ENCODE measurements at places on chromosomes 12 and 14.

DNA sequence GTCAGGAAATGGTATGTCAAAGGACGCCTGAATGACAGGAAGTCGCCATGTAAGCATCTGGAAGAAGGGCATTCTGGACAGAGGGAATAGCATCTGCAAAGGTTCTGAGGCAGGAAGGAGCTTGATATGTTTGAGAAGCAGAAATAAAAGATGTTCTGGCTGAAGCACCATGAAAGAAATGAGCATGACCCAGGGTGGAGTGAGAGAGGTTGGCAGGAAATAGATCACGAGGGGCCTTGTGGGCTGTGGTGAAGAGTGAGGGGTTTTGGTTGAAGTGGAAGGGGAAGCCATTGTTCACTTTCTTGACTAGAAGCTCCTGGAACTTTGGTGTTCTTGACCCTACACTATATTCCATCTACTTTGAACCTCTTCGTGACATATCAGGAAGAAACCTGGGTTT, 99.4 kb upstream of the PARP11 start:
- no peak for DNase-seq

GRCh38 chr12:103560604-103561101, 26.4 kb upstream of the STAB2 start:
- DNase-seq: no peak

DNA sequence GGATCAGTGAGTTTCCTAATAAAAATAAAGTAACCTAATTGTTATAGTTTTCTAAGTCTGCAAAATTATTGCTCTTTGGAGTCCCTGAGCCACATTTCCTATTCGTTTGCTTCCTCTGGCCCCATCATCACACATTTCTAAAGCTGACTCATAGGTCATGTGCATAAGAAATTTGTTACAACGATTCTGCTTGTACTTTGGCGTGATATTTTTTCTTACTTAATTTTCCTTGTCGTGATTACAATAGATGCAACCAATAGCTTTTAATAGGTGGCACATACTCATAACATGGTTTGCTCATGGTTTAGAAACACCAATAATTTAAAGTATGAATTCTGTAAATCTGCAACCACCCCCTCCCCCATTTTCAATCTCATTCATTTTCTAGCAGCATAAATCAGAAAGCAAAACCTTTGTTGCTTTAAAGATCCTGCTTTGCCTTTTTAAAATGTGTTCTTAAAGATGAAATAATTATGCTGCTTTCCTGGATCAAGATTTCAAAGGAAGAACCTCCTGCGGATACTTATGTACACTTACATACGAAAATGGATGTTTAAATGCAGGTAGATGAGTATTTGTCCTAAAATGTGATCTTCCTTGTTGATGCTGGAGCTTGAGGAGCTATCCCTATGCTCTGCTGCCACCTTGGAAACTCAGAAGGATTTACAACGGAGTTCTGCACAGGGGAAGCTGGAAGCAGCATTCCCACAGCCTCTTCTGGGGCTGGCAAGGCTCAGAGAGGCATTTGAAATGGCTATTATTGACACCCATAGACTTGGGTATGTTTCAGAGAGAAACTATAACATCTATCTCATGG, 1.7 kb upstream of the FLRT2 start:
- no peak for DNase-seq

DNA sequence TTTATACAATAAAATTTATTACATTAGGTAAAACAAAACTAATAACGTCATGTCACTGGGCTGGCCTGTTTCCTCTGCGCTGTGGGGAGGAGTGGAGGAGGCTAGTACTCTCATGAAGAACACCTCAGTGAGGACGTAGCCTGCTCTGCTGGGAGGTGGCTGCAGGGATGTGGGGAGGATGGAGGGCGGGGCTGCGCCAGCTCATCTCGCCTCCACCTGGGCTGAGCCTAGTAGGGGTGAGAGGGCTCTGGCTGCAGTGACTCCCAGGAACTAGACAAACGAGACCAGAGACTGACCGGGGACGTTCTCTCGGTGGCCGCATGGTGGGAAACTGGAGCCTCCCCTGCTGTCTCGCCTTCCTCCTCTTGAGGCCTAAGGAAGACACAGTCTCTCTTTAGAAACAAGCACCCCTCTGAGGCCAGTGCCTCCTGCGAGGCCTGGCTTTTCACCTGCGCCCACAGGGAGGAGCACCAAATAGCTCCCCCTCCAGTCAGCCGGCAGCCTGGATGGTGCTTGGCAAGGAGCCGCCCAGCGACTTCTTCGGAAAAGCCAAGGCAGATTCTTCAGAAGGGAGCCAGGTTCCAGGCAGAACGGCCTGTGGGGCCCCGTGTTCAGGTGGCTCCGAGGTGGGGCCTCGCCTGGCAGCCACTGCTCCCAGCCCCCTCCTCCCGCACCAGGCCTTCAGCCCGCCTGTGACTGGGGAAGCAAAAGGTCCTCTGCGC, 62.4 kb downstream of the PLEKHG3 start:
- DNase-seq: no peak

DNA sequence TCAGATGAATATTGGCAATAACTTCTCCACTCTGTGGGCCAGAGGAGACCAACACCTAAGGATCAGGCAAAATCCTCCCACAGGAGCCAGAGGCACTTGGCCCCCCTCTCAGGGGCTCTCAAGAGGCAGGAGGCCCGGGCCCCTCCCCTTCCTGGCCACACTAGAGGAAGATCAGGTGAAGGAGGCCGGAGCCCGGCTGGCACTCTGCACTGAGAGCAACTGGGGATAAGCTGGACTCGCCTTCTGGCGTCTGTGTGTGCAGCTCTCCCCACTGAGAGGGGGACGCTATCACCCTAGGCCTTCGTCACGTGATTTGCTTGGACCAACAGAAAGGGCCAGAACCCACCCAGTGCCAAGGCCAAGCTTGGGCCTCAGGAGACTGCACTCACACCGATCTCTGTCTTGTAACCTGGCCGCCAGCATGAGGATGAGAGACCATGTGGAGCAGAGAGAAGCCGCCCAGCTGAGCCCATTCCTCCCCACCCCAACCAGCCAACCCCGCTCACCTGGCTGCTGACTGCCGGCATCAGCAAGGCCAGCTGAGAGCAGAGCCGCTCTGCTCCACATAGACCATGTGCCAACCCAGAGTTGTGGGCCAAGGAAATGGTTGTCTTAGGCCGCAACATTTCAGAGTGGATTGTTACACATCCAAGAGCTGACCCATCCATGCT, 64.0 kb downstream of the NOC4L start:
- no peak for DNase-seq

- no peak for DNase-seq
Observed at GRCh38 chr14:58805605-58806409, 168.0 kb downstream of the DACT1 start.

GRCh38 chr14:89757313-89757939, 197.1 kb downstream of the EFCAB11 start:
- DNase-seq: no peak

DNA sequence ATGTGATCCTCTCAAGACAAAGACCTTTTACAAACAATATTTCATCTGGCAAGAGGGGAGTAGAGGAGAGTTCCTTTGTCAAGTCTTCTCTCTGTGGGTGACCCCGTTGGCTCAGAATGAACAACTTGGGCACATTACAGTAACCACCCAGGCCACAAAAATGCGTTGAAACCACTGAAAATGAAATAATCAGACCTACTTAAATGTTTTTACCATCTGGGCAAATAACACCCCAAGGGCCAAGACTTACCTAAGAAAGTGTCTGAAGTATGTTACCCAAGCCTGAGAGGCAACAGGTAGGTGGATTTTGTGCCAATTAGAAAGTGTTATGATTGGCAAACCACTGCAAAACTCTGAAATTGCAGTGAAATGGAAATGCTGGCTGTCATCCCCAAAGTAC, 1.3 kb downstream of the TC2N start:
- DNase-seq: no peak

GRCh38 chr14:99035712-99036610, 236.0 kb downstream of the BCL11B start:
- DNase-seq: no peak

- DNase-seq: no peak
Observed at GRCh38 chr12:112029301-112029700, 16.1 kb downstream of the ERP29 start.

DNA sequence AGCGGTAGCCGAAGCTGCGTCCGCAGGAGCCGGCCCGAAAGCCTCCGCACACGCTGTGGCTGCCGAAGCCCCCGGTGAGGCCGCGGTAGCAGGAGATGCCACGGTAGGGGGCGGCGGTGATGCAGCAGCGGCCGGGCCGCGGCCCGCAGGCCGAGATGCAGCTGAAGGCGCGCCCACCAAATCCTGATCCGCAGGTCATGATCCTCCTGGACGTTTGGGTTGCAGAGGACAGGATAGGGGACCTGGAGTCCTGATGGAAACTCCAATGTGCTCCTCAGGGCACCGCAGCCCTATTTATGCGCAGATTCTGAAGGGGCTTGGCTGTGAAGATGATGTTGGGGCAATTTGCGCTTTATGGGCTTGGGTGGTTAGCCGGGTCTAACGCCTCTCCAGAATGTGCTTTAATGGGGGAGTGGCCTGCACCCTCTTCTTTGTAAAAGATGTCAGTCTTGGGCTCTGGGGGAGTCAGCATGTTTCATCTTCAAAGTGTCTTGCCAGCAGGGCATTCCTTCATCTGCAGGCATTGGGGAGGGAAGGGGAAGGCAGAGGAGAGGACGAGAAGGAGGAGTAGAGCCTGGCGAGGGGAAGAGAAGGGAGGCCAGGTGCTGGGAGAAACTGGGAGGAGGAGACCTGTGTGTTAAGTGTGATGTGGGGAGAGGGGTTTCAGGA, at the start of gene KRT81:
TSS of gene KRT81 (minus strand) at position 268 of the 669 bp plus-strand sequence. CDS start at position 199, 69 bp downstream.
- no peak for DNase-seq

- no peak for DNase-seq
Observed at GRCh38 chr12:47975036-47975620, 11.7 kb downstream of the TMEM106C start.

- no peak for DNase-seq
Observed at GRCh38 chr14:49637534-49638078, 2.6 kb upstream of the DNAAF2 start.

DNA sequence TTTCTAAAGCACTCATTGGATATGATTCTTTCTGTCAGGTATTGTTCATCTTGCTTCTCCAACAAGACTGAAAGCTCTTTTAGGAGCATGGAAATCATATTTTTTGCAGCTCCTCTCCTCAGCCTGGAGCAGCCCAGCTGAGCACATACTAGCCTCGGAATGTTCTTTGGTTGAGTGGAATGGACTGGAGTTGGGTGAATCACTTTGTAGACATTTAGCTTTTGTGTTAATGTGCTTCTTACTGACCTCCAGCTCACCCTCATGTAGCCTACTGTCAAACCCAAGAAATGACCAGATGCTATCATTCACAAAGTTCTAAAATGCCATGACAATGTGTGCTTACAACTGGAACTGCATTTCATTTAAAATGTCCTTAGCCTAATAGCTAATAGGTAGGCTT, 161.1 kb downstream of the NUAK1 start:
- DNase-seq: no peak

- DNase-seq: no peak
Observed at GRCh38 chr12:19978193-19978592, 390.1 kb upstream of the PDE3A start.

- DNase-seq: no peak
Observed at GRCh38 chr12:10632226-10632625, 18.8 kb upstream of the MAGOHB start.

- DNase-seq: no peak
Observed at GRCh38 chr14:69657950-69658355, 46.6 kb downstream of the SUSD6 start.

- no peak for DNase-seq
Observed at GRCh38 chr12:83349907-83350611, 663.4 kb downstream of the TMTC2 start.

DNA sequence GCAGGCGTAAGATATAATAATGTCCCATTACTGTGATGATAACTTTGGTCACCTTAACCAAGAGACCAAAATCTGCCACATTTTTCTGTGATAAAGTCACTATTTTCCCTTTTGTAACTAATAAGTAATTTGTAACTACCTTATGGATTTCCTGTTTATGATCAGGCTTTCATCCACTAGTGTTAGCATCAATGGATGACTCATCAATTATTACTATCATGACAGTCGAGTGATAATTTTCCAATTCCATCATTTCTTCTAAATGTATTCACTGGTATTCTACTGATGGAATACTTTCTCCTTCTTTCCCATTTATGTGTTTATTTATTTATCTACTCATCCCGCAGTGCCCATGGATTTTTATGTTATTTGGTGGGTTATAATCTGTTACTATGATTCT, 148.4 kb downstream of the UNC79 start:
- DNase-seq: no peak

GRCh38 chr12:101563212-101563611, 31.6 kb upstream of the MYBPC1 start:
- no peak for DNase-seq

DNA sequence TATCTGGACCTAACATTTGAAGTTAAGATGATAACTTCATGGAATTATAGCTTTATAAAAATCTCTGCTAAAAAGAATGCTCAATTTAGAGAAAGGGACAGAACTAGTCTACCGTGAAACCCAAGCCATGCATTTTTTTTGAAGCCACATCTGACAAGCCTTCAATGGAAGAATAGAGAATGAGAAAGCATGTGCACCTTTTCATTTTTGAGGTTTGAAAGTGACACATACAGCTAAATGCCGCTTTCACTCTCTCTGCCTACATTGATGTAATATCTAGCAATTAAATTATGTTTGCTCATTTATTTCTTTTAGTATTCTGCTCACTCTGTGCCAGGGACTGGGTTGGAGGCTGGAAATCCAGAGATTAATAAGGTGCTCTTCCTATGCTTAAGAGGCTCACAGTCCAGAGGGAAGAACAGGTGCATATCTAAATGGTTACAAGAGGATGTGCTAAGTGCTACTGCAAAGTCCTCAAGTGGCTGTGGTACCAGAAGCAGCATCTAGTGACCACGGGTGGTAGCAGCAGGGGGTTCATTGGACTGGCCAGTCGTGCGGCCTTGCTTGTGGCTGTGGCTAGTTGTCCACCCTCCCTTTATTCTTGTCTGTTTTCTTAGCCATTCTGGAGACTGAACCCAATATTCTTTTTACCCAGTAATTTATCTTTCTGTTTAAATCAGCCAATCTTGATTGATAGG, 60.4 kb downstream of the PPP1R36 start:
- DNase-seq: no peak

- peak; percentile 52 for DNase-seq
Observed at GRCh38 chr14:91315844-91316267, 71.4 kb upstream of the GPR68 start.

DNA sequence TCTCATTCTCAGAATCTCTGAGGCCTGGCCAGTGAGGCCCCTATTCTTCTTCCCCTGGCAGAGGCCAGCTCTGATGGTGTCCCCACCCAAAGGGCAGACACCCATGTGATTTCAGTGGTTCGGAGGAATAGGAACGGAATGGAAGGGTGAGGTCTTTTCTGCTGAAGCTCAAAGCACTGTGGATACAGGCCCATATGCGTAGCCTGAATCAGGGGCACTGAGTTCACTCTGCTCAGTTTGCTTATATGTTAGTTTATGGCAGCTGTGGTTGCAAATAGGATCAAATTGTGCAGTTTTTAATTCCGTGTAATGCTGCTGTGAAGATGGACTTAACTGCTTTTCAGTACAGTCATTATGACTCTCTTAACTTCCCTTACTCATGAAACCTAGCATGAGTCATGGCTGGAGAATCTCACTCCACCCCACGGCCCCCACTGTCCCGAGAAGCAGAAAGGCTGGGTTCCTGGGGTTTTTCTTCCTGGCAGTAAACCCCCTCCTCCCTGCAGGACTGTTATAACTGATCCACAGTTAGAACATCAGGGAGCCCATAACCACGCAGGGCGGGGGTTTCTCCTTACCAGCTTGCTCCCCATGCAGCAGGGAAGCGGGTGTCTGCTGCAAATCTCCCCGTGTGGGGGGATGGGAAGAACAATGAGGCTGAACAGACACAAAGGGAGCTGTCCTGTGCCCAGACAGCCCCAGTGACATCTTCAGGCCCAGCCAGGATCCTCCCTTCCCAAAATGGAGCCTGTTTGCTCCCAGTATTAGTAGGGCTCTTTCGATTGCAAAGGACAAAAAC, 122.7 kb downstream of the SLC38A6 start:
- no peak for DNase-seq

Measured in stimulated activated CD8-positive, alpha-beta memory T cell treated with anti-CD3 and anti-CD28 coated beads, Interleukin-12 subunit alpha, Interleukin-12 subunit beta, amount 100 ng/mL, for 1 hour (primary cell).